Stimulated activated CD4-positive, alpha-beta T cell treated with anti-CD3 and anti-CD28 coated beads, Interleukin-4, amount 100 ng/mL, for 24 hours (primary cell): ENCODE measurements at places on chromosomes 6 and 20.

GRCh38 chr20:59662161-59662560, 57.8 kb downstream of the PHACTR3 start:
- DNase-seq = no peak

DNA sequence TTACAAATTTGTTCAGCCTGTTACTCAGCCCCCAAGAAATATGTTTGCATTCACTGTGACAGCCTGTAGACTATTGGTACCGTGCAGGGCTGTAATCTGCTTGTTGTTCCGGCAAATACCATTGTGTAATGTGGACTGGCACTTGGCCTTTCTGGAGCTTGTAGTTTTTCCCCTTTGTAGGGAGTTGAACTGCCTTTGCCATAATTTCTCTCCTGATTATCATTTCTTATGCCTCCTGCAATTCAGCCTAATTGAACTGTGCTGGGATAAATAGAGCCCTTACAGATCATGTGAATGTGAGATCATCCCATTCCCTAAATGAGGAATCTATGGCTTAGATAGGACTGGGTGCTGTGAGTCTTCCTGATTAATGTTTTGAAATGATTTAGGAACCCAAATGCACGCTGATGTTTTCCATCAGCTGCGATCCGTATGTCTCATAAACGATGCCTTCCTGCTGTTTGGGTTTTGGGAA, 185.1 kb downstream of the JARID2 start:
- DNase-seq = no peak

GRCh38 chr6:111410371-111410770, 72.6 kb downstream of the REV3L start:
- DNase-seq = no peak

DNA sequence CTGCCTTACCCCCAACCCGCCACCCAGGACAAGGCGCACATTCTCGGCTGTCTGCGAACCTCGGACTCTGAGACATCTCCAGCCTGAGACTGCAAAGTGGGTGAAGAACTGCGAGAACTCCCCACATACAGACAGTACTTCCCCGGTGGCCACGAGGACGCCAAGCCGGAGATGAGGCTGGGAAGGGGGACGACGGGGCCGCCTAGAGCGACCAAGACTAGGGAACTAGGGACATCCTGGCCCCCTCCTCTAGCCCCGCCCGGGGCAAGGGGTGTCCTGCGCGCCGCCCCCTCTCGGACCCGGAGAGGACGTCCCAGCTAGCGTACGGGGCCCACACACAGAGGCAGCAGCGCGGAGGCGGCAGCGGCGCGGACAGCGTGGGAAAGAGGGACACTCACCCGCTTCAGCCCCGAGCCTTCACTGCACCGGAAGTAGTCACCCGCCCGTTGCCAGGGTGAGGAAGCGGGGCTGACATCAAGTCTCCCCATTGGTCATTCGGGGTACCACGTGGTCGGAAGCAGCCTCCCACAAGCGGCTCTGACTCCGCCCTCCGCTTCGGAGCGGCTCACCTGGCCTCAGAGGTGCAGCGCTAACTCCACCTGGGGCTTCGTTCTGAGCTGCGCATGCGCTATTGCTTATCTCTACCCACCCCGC, at the start of gene TASP1:
Gene TASP1, minus strand, starts transcription at position 437 of the 654 bp plus-strand sequence. CDS start 8,854 bp downstream, outside the sequence.
- peak; percentile 96 for DNase-seq

- DNase-seq = no peak
Measured at GRCh38 chr6:10268611-10269310, 146.1 kb downstream of the TFAP2A start.

DNA sequence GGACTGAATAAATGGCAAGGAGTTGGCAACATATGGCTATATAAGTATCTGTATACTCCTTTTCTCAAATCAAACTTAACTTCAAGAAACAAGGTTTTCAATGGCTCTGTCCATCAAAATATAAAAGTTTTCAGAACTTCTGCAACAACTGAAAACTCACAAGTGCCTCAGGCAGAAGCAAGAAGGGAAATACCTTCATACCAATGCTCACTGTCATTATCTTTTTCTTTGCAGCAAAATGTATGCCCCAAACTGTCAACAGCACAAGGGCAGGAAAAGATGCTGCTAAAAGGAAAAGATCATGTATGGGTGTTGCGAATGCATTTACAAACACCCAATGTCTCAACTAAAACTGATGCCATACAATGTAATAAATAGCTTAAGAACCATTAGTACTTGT, 45.9 kb downstream of the PTPRK start:
- DNase-seq = no peak

- peak; percentile 23 for DNase-seq
Measured at GRCh38 chr6:37696220-37696840, 1.4 kb downstream of the MDGA1 start.

GRCh38 chr6:153476243-153476642, 345.2 kb upstream of the RGS17 start:
- DNase-seq = no peak

GRCh38 chr20:48820649-48820973, 7.2 kb downstream of the PREX1 start:
- no peak for DNase-seq

- no peak for DNase-seq
Measured at GRCh38 chr20:19508449-19508848, 249.6 kb upstream of the RIN2 start.

DNA sequence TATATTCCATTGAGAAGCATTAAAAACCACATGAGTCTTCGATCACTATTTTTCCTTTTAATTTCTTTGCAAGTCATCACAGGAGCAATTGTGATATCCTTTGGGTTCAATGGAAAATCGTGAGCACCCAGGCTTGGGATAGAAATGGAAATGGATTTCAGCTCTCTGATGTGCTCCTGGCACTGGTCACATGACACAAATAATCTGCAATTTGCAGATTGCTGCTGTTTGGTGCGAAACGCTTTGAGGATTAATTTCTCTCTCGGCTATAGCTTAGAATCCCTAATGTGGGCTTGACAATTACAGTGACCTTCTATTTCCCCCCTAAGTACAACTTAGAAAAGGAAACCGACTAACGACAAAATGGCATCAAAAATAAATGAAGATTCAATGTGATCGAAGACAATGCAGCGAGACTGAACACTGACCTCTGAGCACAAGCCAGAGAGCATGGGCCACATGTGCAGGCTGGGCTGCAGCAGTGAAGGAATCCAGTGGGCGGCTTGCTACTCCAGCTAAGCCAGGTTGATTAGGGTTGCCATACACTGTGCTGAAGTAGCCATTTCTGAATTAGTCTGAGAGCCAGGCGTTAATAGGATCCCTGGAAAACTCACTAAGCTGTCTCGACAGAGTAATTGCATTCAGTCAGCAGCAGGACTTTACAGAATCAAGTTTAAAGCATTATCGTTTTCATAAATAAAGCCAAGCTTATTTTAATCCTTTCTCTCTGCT, 301.8 kb upstream of the AGPAT4 start:
- no peak for DNase-seq

GRCh38 chr20:31764641-31765305, 25.7 kb downstream of the TPX2 start:
- DNase-seq = no peak

- DNase-seq = no peak
Measured at GRCh38 chr20:4829514-4830215, 108.0 kb downstream of the PRND start.

DNA sequence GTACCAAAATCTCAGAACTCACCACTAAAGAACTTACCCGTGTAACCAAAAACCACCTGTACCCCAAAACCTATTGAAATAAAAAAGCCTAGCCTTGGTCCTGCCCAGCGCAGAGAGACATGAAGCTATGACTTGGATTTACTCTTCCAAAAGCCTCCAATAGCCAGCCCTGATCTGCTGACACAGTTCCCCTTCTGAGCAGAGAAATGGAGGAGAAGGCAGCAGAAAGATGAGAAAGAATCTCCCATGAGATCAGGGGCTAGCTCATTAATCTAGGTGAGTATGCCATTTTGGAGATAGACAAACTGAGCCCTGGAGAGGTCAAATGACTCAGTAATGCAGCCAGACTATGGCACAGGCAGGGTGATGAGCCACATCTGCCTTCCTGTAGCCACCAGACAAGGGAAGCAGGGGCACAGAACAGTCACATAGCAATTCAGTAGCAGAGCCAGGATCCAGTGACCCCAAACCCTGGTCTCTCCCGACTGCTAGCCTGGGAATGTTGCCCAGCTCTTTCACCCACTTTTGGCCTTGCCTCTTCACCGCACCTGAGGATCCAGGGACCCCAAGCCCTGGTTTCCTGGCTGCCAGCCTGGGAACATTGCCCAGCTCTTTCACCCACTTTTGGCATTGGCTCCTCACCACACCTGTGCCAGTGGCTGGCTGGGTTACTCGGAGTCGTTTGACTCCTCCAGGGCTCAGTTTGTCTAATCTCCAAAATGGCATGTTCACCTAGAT, 7.2 kb upstream of the SDCBP2 start:
- no peak for DNase-seq

GRCh38 chr6:4155848-4156466, 20.6 kb upstream of the ECI2 start:
- DNase-seq = peak; percentile 87

GRCh38 chr6:42378536-42378935, 73.2 kb downstream of the TRERF1 start:
- DNase-seq = no peak

DNA sequence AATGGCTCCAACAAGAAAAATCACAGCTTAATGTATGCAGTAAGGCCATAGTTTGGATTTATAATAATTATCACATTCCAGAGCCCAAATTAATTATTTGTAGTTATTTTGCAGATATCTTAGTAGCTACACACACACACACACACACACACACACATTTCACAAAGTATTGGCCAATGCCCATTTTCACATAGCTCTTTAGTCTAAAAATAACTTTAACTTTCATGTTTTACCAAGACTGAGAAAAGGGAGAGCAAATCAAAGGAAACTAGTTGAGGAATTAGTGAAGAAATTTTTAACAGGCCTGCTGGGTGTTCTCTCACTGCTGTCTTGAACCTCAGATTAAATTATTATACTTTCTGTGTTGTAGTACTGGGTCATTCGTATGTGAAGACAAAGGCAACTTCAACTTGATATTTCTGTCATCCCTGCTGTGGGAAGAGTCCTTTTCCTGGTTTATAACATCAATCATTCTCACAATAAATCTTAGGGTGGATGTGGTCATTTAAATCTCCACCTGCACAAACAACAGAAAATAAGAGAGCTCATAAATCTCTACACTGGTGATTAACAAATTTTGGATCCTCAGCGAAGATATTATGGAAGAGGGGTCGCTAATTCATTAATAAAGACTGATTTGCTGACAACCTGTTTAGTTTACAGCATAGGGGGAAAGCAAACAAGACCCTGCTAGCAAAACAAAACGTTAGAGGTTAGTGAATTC, 1.6 kb upstream of the TCF21 start:
- DNase-seq = no peak
